ENCODE measurements at places on chromosomes 16 and 17.

DNA sequence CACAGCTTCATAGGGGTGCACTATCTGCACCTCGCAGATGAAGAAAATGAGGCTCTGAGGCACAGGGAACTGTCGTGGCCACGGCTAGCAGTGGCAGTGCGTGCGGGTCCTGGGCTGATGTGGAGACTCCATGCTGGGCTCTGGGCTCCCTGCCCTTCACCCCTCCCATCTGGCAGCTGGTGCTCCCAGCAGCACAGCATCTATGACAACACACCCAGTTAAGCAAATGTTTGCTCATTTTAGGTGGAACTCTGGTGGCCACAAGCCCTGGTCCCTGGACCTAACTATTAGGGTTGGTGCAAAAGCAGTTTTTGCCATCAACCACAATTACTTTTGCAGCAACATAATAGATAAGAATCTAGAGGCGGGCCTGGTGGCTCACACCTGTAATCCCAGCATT, 30.9 kb downstream of the IFT140 start:
- DNase-seq = no peak

DNA sequence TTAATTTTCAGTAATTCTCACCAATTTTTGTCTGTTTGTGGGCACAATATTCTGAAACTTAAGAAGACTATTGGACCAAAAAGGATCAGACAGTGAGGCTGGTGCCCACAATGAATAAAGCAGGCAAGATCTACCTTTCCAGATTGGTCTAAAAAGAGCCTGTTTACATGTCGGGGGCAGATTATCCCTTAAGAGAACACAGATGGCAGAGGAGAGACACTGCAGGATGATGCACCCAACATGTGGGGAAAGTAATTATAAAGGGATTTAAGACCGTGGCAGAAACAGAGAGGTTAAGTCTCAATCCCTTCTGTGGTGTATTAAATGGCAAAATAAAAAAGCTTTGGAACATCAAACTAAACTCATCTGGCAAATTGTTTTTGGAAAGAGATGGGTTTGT, 331.8 kb upstream of the CDH11 start:
- no peak for DNase-seq

DNA sequence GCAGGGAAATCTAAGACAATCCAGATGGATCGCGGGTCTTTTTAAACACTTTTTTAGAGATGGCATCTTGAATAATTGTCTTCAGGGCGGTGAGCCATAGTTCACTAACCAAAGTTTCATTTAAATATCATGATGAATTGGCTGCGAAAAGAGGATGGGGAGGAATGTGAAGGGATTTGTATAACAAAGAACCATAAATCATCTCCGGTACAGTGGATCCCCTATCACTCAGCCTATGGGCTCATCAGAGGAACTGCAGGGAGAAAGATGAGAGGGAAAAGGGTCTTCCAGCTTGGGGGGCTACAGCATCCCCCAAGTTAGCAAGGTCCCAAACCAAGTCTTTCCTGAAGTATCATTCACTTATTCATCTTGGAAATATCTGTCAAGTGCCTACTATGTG, 16.7 kb upstream of the DDX52 start:
- no peak for DNase-seq

GRCh38 chr17:28524476-28525424, 18.6 kb downstream of the FOXN1 start:
- peak; percentile 81 for DNase-seq

DNA sequence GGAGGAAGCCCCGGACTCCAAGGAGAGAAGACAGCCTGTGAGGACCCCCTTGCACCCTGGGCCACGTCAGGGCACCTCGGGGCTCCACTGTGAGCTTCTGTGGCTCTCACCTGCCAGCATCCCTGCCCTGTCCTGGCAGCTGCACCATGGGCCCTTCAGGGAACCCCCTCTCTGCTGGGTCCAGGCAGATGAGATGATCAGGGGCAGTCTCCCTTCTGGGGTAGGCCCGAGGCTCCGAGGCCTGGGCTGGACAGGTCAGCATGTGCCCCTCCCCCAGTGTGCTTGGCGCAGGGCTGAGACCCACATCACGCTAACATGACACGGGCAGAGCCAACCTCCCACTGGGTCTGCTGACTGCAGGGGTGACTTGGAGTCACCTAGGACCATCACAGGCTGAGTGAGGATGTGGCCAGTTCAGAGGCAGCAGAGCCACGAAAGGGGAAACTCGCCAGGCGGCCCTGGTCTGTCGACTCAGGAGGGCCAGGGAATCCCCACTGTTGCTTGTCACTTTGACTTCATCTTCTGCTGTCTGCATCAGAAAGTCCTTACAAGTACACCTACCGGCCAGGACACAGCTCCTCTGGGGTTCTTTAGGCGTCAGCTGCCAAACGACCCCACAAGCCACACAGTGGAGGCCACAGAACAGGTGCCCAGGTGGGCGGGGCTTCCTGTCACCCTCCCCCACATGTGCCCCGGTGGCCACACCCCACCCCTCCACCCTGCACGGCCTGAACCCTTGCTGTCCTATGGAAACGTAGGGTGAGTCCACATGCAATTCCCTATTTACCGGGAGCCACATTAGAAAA, 2.2 kb downstream of the GALNS start:
- DNase-seq = no peak

DNA sequence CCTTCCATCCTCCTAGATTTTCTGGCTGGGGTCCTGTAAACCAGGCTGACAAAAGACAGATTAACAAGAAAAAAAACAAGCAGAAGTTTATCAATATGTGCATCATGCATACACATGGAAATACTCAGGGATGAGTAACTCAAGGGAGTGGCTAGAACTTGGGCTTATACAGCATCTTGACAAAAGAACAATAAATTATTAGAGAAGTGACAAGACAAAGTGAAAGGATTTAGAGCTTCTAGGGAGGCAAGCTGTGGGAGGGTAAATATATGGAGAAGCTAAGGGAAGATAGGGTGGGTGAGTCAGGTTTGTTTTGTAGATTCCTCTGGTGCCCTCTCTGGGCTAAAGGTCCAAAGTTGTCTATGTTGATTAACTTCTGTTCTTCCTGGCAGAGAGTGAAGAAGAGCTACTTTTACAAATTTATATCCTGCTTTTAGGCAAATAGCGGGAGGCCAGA, 48.0 kb upstream of the NDRG4 start:
- DNase-seq = peak; percentile 52

GRCh38 chr17:69430488-69430887, 16.0 kb downstream of the MAP2K6 start:
- peak; percentile 98 for DNase-seq

- no peak for DNase-seq
These were observed 164.9 kb downstream of the BANP start for GRCh38 chr16:88116121-88116520.

GRCh38 chr17:676060-676700, 38.5 kb downstream of the VPS53 start:
- no peak for DNase-seq

DNA sequence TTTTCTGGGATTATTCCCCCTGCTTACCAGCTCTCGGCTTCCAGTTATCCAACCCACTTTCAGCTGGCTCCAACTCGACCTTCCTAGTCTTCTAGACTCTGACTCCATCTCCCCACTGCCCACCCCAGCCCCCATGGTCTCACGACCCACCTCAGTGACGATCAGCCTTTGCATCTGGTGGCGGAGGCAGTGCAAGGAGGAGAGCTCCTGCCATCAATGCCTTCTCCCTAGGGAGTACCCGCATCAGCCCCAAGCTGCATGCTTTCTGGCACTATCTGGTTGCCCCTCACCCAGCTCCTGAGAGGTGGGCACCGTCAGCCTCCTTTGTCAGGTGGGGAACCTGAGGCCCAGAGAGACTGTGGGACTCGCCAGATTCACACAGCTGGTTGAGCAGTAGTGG, 72.6 kb upstream of the RPL38 start:
- DNase-seq = no peak

GRCh38 chr16:2689968-2690801, 7.9 kb downstream of the KCTD5 start:
- no peak for DNase-seq

- DNase-seq = no peak
These were observed 6.7 kb upstream of the CRHR1 start for GRCh38 chr17:45777388-45777787.

- no peak for DNase-seq
These were observed 8.7 kb downstream of the EIF1 start for GRCh38 chr17:41697122-41697962.

GRCh38 chr17:2369039-2369438, 31.7 kb downstream of the SGSM2 start:
- DNase-seq = no peak

GRCh38 chr16:85105475-85105874, 6.8 kb downstream of the CIBAR2 start:
- DNase-seq = no peak

DNA sequence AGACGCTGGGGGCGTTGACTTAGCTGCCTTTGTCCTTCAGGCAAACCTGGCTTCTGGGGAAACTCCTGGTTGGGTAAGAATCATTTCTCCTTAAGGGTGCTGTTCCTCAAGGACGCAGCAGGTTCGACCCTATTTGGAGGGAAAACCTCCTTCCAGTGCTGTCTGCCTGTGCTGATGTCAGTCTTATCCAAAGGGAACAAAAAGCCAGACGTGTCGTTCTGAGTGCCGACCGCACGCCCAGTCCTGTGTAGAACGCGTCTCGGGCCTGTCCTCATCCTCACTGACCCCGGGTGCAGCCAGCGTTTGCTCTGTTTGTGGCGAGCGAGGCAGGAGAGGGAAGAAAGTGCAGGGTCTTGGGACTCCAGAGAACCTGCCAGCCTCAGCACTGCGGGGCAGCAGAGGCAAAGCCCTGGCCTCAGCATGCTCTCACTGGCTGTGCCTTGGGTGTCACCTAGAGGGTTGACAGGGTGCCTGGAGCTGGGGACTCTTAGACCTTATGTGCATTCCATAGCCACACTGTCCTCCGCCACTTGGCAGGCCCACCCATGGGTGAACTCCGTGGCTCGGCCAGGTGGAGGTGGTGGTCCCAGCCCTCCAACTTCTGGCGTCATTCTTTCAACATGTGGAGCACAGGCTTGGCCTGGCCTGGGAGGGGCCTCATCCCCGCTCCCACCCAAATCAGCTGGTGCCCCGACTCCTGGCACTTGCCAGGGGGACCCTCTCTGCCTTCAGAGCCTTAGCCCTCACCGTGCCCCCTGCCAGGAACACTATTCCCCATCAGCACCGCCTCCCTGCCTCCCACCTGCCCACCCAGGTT, 6.0 kb downstream of the SNN start:
- no peak for DNase-seq

- DNase-seq = peak; percentile 83
These were observed at the start of gene GRB7 for GRCh38 chr17:39737760-39738567. TSS of gene GRB7 (plus strand) at chr17:39737938. CDS start at chr17:39742302, 4,364 bp downstream.

DNA sequence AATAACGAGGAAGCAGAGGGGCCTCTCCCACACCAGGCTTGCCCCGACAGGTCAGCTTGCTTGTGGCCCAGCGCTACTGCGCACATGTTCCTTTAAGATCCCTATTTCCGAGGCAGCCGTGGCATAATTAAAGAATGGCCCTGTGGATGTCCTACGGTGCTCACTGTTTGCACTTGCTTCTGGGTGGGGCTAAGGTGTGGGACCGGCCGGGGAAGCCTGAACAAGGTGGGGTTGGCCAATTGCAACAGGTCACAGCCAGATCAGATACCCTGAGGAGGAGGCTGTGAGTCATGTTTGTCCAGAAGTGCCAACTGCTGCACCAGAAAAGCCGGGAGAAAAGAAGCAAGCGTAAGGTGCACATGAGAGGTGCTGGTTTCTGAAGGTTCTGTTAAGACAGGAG, 158.5 kb upstream of the CACNG5 start:
- DNase-seq = peak; percentile 98

- DNase-seq = no peak
These were observed 123.0 kb downstream of the CHD9NB start for GRCh38 chr16:52929478-52930400.

DNA sequence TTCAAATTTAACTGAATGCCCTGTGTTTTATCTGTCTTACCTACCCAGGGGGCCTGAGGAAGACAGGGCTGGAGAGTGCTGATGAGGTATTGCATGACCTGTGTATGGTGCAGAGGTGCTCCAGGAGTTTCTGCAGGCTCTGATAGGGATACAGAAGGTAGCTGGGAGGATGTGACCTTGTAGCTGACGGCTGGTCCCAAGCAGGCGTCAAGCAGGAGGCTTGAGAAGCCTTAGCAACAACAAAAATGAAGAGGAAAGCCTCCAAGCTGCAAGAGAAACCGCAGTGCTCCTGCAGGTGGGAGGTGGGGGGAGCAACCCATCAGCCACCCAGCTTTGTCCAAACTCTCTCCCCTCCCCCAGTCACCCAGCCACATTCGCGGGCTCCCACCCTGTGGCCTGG, 40.4 kb downstream of the LAT start:
- no peak for DNase-seq

All from epithelial cell of esophagus (primary cell).